Stimulated activated CD4-positive, alpha-beta T cell treated with anti-CD3 and anti-CD28 coated beads, Interleukin-2, amount 100 ng/mL, for 24 hours (primary cell): ENCODE measurements at places on chromosomes 16 and 17.

- DNase-seq, result no peak
Measured at GRCh38 chr16:23833960-23834685, 1.7 kb upstream of the PRKCB start.

GRCh38 chr16:8310323-8310722 is 280.0 kb downstream of the TMEM114 start:
- DNase-seq, result no peak

GRCh38 chr17:55434721-55435120 is 13.1 kb upstream of the MMD start:
- no peak for DNase-seq

DNA sequence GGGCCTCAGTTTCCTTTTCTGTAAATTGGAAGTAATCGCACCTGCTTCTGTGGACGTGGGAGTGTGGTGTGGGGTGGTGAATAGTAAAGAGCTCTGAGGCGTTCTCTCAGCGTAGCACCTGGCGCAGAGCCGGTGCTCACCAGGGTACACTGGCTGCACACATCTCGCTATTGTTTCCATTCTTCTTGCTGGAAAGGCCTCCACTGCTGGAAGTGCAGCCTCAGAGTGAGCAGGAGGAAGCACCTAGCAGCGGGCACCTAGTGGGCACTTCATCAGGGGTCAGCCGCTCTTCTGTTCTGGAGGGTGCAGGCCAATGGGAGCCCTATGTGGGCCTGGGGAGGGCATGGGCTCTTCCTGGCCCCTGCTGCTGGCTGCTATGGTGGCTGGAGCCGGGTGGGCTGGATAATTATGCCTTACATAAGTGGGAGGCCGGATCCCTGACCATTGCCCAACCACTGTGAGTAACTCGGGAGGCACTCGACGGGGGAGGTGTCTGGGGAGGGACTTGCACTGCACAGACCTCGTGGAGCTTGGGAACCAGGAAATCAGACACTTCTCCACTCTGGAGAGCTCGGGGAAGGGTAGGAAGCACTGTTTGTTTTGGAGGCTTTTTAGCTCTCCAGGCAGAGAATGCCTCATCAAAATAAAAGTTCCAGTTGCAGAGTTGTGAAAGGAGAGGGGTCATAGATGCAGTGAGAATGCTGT is 1.7 kb downstream of the MAP2K3 start:
- no peak for DNase-seq

- DNase-seq, result no peak
Measured at GRCh38 chr17:58268774-58269556, 11.8 kb downstream of the MPO start.

GRCh38 chr16:12543700-12544476 is 259.8 kb downstream of the CPPED1 start:
- no peak for DNase-seq

DNA sequence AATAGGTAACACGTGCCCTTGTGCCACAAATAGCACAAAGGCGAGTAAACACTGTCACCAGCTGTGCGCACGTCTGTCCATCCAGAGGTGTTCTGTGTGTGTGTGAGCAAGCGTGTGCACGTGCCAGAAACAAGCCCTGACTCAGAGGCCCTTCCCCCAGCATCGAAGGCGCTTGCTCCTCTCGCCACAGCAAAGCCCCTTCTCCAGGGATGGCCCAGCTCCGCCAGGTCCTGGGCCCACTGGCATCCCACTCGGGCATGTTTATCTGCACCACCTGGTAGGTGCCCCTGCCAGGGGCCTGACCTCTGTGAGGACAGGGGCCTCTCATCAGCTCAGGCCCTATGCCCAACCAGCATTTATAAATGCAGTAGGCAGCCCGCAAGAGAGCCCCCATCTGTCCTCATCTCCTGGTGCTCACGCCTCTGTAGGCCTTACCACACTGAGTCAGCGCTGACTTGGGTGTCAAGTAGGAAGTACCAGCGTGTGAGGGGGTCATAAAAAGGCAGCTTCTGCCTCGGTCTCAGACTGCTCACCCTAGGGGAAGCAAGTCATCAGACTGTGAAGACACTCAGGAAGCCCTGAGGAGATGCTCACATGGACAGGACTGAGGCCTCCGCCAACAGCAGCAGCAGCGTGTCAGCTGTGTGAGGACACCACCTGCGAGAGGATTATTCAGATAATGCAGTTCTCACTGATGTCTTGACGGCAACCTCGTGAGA is 10.8 kb downstream of the TMEM235 start:
- DNase-seq, result no peak

DNA sequence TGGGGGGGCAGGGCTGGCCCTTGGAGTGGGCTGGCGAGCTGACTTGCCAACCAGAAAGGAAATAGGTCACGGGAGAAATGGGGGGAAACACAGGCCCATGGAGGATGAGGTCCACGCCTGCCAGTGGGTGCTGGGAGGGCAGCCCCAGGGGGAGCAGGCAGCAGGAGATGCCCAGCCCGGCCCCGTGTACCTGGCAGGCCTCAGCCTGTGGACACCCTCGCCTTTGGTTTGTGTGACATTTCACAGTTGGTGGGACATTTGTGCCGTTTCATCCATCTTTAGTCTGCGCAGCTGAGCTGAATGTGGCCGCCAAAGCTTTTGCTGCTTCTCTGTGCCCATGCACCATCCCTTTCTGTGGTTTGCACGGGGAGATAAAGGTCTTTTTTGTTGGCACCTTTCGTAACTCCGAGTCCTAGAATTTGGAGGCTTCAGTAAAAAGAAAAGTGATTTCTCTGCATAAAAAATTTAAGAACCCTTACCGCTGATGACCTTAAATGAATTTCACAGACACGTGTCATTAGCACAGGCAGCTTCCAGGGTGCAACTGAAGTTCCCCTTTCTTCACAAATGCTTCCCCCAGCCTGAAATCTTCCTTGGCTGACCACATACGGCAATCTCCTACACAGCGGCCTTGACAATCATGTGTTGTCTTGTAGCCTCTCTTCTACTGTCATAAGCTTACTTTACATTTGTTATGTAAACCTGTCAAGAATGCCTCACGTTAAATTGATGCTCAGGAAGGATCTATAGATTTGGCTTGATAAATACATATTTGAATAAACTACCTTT is 193.6 kb downstream of the RPTOR start:
- no peak for DNase-seq

- DNase-seq, result no peak
Measured at GRCh38 chr16:84294531-84295142, at the start of gene WFDC1. Gene WFDC1 (plus strand): TSS chr16:84294878. CDS start chr16:84294972, 94 bp downstream.

DNA sequence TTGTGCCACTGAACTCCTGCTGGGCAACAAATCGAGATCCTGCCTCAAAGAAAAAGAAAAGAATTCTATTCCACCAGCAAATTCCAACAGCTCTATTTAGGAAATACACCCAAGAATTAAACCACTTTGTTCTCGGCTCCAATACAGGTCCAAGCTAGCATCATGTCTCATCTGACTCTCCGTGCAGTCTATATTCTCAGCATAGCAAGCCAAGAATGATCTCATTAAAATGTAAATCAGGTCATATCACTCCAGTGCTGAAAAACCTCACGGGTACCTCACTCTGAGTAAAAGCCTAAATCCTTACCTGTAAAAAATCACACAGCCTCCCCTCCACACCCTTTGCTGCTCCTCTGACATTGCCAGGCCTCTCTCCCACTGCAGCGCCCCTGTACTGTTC is 23.9 kb downstream of the UBE2G1 start:
- no peak for DNase-seq

DNA sequence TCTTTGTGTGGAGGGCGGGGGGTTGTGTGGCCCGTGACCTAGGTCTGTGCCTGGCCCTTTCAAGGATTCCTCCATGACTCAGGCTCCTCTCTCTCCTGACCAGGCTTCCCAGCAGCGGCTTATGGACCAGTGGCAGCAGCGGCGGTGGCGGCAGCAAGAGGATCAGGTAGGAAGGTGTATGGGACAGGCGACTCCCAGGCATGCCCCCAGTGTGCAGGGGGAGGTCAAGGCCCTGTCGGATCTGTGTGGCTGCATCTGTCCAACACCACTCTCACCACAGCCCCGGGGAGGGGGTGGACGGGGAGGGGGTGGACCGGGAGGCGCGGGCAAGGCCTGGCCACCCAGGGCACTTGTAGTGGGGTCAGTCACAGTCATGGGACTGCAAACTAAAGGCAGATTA is 93.1 kb downstream of the CCDC182 start:
- no peak for DNase-seq

DNA sequence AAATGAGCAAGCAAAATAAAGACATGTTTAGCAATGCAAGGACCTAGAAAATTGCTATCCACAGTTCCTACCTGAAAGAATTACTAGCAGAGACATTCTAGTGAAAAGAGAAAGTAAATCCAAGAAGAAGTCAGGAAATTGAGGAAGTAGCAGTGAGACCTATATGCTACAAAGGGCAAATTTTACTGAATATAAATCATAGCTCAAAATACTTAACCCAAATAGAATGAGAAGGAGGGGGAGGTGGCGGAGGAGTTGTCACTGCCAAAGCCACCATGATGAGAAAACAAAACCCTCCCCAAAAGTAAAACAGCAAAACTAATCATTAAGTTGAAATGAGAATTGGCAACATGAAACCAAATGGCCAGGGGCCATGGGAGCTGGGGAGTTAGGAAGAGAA is 39.3 kb downstream of the PITPNM3 start:
- no peak for DNase-seq

- DNase-seq, result peak; percentile 88
Measured at GRCh38 chr17:58344047-58344790, 7.8 kb downstream of the SUPT4H1 start.

DNA sequence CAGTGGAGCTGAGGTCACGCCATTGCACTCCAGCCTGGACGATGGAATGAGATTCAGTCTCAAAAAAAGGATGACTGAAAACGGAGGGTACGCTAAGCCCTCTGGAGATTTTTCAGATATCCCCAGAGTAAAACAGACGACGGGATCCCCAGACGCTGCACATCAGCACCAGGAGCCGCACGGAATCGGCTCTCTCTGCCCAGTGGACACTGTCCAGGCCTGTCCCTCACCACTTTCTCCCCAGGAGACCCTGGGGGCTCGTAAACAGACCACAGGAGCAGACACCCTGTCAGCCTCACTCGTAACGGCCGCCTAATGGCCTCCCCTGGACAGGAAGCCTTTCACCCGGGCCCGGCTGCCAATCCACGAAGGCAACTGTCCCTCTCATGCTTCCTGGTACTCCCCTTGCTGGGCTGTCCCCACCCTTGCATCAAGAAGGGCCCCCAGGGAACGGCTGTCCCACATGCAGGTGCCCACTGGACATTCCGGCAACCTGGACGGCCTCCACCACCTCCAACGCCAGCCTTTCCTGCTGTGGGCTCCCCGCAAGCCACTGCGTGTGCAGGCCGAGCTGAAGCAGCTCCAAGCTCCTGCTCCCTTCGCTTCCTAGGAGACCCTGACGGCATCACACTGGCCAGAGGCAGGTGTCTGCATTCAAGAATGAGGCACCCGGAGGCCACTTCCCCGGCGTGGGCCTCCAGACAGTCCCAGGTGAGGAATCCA is 74.3 kb downstream of the TIMM22 start:
- no peak for DNase-seq

GRCh38 chr16:2088759-2089358 is 41.1 kb downstream of the TSC2 start:
- no peak for DNase-seq

GRCh38 chr16:57568173-57568678 is 25.8 kb downstream of the ADGRG5 start:
- DNase-seq, result no peak

DNA sequence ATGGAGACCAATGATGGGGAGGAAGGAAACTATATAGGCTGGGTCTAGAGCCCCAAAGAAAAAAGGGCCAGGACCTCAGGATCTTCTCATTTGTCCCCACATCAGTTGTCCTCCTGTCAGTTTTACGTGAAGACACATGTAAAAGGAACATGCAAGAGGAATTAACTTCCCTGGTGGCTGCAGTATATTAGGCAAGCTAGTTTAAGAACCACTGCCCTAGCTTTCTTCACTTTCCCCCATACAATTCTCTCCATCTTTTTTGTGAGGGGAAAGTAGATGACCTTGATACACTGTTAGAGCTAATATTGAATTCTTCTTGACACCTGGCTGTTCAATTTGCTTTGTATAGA is 2.3 kb downstream of the MAP3K3 start:
- no peak for DNase-seq

GRCh38 chr17:46862949-46863348 is 11.6 kb downstream of the WNT9B start:
- DNase-seq, result no peak

DNA sequence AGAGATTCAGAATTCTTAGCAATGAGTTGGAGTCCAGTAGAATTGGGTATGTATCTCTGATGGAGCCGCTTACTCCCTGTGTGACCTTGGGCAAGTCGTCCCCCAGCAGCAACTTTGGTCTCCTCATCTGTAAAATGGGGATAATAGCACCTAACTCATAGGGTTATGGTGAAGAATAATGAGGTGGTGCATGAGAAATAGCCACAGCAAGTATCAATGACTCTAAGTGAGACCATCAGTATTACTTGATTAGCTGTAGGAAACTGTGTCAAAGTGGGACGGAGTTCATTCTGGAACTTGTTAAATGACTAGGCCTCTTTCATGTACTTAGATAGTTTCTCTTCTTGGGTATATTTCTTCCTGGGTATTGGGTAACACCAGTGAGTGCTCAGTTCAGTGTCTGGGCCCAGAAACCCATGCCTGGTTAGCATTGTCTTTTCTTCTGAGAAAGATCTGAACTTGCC is 6.4 kb downstream of the PRKCB start:
- no peak for DNase-seq

- no peak for DNase-seq
Measured at GRCh38 chr16:86120201-86121192, 221.5 kb downstream of the IRF8 start.

DNA sequence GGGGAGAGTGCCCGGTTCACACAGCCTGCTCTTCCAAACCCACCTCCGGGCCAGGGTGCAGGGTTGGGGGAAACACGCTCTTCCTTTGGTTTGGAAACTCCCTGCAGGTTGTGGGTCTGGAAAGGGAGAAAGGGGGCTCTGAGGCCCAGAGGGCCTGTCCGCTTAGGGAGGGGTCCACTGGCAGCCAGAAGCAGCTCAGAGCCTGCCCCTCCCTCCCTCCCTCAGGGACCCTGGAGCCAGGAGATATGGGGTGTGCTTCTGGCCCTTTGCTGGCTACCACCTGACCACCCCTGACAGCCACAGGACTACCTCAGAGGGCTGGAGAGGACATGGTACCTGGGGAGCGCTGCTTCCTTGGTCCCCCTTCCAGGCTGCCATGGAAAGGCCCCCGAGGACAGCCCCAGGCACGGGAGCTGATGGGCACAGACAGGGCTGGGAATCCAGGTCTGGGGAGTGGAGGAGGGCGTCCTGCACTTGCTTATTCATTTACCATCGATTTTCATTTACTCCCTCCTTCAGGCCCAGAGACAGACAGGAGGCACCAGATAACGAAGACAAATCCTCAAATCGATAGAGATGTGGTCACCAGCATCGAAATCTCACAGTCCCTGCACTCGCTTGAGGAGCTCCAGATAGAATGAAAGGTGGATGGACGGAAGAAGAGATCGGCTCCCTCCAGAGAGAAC is 48.4 kb upstream of the DOC2B start:
- no peak for DNase-seq

GRCh38 chr16:65624666-65625065 is 502.8 kb upstream of the CDH11 start:
- no peak for DNase-seq
